Dermis blood vessel endothelial cell (primary cell): ENCODE measurements at places on chromosomes 2 and 18.

GRCh38 chr2:28248511-28248910 lies 144.1 kb upstream of the FOSL2 start:
- no peak for DNase-seq

DNA sequence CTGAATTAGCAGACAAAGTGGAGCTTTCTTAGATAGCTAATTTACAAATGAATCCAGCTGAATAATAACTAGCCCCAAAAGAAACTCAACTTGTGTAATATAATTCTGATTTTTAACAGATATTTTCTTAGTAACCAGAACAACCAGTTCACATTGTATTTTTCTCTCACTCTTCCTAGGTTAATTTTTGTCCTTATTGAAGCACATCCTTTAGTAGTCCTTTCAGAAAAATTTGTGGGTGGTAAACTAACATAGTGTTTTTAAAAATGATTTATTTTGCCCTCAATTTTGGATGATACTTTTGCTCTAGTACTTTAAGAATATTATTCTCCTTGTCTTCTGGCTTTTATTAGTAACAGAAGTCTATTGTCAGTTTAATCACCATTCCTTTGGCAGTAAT lies 190.6 kb upstream of the SLC39A10 start:
- no peak for DNase-seq

DNA sequence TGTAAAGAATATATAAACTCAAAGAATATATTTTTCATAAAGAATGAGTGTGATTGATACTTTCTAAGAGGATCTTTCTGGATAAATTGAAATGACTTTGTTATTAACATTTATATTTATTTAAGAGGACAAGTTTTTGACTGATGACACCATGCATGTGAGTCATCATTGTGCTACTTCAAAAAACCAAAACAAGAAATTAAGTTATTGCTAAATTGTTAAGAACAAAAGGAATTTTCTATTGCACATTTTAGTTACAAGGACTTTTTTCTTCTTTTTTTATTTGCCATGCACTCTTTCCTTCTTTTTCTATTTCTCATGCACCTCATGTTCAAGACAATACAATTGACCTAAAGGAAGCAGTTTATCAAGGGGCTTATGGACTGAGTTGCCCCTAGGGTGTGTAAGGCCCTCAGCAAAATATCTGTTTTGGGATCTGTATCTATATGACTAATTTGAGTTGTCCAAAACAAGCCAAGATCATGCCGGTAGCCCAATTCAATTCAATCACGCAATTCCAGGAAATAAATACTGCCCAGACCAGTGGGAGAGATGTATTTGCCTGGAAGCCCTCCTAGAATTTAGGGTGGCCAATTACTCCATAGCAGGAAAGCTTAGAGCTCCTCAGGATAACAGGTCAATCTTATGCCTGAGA lies 654.3 kb downstream of the METTL4 start:
- DNase-seq: no peak

DNA sequence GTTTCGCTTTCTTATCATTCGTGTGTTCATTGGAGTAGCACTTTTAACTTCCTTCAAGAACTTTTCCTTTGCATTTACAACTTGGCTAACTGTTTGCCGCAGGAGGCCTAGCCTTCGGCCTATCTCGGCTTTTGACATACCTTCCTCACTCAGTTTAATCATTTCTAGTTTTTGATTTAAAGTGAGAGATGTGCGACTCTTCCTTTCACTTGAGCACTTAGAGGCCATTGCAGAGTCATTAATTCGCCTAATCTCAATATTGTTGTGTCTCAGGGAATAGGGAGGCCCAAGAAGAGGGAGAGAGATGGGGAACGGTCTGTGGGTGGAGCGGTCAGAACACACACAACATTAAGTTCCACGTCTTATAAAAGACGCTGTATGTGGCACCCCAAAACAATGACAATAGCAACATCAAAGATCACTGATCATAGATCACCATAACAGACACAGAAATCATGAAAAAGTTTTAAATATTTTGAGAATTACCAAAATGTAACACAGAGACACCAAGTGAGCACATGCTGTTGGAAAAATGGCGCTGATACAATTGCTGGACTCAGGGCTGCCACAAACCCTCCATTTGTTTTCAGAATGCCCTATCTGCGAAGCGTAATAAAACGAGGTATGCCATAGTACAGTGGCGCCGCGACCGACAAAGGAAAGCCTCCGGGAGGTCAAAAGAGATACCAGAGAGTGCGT lies 553 bp downstream of the TIGD1 start:
- DNase-seq: no peak

DNA sequence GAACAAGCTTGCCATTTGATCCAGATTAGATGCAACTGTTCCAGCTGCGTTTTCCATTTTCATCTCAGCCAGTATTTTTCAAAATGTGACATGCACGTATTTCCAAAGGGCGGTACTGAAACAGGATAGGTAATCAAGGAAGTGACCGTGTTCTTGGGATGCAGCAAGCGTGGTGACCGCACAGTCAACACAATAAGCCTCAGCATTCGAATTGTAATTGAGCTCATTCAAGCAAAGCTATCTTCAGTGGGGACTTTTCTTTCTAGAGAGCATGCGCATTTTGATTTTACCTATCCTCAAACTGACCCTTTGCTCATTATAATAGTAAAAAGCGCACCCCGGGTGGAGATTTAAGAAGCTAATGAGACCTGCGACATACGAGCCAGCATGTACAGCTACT lies 3.4 kb upstream of the ALPP start:
- DNase-seq: no peak

- no peak for DNase-seq
Observed at GRCh38 chr2:130912471-130912870, 75.8 kb downstream of the ARHGEF4 start.

DNA sequence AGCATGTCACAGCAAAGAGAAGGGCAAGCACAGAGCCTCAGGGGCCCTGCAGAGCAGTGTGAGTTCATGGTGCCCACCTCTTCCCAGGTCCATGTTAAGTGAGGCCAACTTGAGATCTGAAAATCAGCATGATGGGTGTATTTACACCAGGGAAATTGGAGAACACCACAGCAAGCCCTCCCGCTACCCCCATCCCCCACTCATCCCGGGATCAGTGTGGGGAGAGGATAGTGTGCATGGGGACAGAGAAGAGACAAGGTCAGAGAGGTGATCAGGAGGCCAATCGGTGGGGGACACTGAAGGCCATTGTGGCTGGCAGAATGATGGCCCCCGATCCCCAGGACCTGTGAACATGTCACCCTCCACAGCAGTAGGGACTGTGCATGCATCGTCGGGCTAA lies 54.7 kb downstream of the PTGR3 start:
- DNase-seq: no peak

- DNase-seq: peak; percentile 10
Observed at GRCh38 chr18:9048808-9049494, 53.5 kb upstream of the NDUFV2 start.

DNA sequence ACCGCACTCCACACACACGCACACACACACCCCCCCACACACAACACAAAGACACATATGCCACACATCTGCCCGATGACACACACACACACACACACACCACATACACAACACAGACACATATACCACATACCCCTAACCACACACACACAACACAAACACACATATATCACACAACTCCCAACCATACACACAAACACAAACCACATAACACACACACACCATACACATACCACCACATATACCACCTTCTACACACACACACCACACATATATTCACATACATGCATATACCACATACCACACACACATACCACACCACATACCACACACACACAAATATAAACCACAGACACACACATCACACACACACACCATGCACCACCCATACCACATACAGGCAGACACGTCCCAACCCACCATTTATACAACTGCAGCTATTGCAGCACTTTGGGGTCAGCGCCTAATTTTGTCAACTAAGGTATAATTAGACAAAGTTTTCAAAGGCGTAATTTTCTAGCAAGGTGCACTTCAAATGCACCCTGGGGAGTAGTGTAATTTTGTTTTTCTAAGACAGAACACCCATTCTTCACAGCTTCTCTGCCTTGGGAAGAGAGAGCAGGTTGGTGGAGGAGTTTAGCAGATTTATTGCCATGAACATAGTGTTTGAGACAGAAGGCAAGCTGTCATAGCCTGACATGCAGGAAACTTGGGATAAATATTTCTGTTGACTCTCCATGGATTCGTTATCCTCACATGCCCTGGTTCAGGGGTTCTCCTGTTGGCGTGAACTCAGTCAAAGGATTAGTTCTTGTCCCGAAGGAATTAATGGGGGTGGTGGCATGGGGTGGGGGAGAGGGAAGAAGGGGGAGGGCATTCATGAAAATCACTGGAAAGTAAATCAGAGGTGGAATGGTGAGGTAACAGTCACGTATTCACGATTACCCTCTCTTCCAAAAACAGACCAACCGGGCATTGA lies 416.1 kb downstream of the LPIN1 start:
- DNase-seq: no peak

- no peak for DNase-seq
Observed at GRCh38 chr2:72104821-72105588, 42.7 kb downstream of the CYP26B1 start.
